ENCODE measurements at places on chromosomes 4 and X.
A peak's percentile ranks its signal among the peaks of the same experiment; 100 is the strongest.

DNA sequence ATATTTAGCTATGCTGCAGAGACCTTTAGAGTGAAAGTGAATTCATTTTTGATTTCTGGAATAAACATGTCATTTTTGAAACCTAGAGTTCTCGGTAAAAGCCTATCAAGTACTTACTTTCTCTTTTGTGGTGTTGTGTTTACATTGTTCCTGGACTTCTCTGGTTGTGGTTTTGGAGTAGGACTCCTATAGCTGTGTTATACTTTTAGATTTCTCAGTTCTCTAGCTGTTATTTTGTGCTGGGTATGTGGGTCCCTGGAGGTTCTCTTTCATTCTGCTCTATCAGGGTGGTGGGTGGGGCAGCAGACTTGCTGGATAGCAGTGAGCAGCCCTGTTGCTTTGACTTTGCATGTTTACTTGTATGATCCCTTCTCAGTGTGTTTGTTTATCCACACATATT, 25.6 kb upstream of the MSMO1 start:
- no peak for DNase-seq

DNA sequence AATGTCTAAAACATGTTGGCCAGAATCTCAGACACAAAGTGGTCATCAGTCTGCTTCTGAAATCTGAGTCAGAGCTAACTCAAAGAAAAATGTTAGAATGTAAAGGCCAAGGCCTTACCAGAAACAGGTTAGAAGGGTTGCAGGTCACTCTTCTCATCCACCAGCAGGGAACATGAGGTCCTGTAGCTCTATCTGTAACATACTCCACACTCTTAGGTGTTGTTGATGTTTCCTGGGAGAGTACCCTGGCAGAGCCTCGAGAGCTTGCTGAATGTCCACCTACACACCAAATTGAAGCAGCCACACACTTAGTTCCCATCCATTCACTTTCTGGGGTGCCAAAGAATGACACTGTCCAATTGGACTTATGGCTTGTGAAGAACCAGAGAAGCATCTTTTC, 76.6 kb upstream of the INPP4B start:
- no peak for DNase-seq

DNA sequence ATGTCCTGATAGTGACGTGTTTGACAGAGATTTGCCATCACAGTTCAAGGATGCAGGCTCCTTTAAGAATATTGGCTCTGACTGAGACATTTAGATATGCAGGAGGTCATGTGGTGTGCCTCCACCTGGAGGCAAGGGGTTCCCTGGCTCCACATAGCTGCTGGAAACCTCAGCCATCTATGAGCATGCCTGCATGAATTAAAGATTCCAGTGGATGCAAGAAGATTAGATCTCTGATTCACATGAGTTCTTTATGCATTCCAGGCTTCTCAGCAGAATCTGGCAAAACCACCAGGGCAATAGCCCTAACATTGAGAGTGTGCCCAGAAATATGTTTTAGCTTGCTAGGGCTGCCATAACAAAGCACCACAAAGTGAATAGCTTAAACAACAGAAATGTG, 298.5 kb upstream of the AADAT start:
- DNase-seq: no peak

DNA sequence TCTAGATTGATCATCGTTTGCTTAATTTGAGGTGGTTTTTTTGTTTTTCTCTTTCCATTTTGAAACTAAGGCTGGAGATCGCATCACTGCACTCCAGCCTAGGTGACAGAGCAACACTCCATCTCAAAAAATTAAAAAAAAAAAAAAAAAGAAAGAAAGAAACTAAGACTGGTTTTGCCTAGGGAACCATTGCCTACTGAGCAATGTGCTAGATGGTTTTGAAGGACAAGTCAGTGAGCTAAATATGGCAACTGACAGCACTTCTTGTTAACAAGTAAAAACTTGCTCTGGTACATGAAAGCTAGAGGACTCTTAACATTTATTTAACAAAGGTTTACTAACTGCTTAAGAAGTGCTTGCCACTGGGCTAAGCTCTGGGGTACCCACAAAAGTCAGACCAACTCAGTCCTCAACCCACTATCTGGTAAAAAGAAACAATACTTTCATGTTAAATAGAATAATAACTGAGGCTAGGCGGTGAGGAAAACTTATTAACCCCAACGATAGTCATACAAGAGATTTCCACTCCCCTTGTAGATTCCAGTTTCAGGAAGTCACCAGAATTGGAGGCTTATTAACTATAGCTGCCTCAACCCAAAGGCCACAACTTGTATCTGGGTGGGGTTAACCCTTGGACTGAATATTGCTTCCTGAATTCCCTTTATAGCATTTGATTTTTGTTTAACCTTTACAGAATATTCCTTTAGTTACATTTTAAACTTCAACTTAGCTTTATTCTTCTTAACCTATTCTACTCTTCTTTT, 111.6 kb downstream of the FRYL start:
- no peak for DNase-seq

- no peak for DNase-seq
Observed at GRCh38 chr4:80576796-80577195, 241.3 kb downstream of the CFAP299 start.

DNA sequence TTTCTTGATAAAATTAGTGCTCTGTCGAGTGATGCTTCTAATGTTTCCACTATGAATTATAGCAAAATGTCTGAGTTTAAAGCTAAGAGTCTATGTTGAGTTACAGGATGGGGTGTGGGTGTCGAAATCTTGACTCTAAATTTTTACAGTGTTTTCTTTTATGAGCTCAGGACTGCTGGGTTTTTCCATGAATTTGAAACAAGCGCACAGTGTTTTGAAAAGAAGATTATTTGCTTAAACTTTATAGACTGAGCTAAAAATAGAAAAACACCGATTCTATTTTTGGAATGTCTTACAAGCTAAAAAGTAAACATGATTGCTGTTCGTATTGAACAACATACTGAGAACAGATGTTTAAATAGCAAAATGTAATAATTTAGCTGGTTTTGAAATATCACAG, 7.5 kb downstream of the PTTG2 start:
- DNase-seq: no peak

- no peak for DNase-seq
Observed at GRCh38 chr4:163679189-163679588, 184.7 kb downstream of the TMA16 start.

DNA sequence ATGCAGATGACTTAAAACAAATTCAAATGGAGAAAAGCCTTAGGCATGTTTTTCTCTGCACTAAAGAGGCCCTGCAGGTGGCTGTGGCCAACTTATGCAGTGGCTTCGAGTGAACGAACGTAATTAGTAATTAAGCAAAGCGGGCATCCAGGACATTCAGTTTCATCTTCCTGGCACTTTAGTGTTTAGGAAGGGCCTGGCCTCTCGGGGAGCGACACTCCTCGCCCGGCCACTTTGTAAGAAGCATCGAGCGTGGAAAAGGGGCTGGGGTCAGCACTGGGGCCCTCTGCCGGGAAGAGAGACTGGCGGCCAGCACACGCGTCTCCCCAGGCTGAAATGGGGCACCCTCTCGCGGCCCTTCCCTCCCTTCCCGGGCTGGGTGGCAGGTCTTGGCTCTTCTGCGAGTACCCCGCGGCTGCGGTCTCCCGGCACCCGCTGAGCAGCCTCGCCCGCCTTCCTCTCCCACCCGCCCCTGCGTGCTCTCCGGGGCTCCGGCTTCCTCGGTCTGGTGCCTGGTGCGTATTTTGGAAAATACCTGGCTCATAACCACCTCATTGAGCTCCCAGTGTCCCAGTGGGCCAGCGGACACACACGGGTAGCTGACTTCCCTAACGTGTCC, 677 bp upstream of the CYP4V2 start:
- peak; percentile 67 for DNase-seq

DNA sequence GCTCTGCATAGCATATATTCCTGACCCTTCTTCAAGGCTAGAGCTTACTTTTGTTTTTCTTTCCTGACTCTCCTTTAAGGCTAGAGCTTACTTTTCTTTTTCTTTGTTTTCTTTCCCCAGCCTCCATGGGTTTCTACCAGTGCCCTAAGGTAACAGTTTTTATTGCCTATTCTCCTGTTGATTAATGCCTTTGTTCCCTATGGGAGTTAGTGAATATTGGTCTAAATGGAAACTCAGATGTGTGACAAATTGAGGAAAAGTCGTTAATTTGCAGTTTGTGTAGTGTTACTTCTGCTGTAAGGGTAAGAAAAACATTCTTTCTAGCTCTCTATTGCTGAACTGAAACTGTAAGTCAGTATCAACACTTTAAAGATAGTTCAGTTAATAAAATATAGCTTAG, 358.7 kb downstream of the IL15 start:
- DNase-seq: no peak

GRCh38 chr4:47031011-47031678, at the start of gene GABRB1:
GABRB1 (plus strand) TSS chr4:47031567.
- DNase-seq: peak; percentile 73

GRCh38 chr4:167079762-167080161, 154.5 kb downstream of the SPOCK3 start:
- no peak for DNase-seq

DNA sequence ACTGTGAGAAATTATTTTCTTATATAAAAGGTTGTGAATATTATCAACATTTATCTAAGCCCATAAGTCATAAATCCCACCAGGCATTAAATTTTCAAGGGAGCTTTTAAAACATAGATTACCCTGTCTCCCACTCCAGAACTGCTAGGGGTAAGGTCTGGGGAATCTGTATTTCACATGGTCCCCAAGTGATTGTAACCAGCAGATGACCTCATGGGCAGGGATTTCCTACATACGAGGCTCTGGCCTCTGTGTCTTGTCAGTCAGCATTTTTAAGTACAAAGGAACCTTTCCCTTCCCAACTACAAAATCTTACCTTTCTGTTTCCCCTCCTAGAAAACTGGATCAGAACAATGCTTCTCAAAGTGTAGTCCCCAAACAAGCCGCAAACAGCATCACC, 188.6 kb downstream of the TSPAN5 start:
- DNase-seq: no peak
